ENCODE measurements at places on chromosomes 4 and X. TPM values are rescaled to one million over a fixed set of nuclear protein-coding genes. Genes with fewer than 3 reads are reported as not detected.

- DNase-seq: peak; percentile 40
Observed at GRCh38 chrX:154366666-154367055, 7.8 kb downstream of the FLNA start.

- DNase-seq: no peak
Observed at GRCh38 chrX:313546-313945, 5.0 kb downstream of the GTPBP6 start.

The TEC gene
- 1.6 TPM for total RNA-seq

- no peak for DNase-seq
Observed at GRCh38 chr4:93178279-93178678, 650.3 kb upstream of the ATOH1 start.

GRCh38 chrX:49292400-49293362 lies 10.8 kb upstream of the GAGE10 start:
- DNase-seq: no peak

- DNase-seq: no peak
Observed at GRCh38 chr4:11341337-11342043, 87.2 kb downstream of the HS3ST1 start.

GRCh38 chr4:123929565-123929964 lies 533.0 kb downstream of the SPRY1 start:
- DNase-seq: no peak

The ATP10D gene
- total RNA-seq: 7.7 TPM

The SOX3 gene
- total RNA-seq: 2.4 TPM

Data from frontal cortex (tissue), 4 donors.